ENCODE measurements at places on chromosomes 6 and 20.

DNA sequence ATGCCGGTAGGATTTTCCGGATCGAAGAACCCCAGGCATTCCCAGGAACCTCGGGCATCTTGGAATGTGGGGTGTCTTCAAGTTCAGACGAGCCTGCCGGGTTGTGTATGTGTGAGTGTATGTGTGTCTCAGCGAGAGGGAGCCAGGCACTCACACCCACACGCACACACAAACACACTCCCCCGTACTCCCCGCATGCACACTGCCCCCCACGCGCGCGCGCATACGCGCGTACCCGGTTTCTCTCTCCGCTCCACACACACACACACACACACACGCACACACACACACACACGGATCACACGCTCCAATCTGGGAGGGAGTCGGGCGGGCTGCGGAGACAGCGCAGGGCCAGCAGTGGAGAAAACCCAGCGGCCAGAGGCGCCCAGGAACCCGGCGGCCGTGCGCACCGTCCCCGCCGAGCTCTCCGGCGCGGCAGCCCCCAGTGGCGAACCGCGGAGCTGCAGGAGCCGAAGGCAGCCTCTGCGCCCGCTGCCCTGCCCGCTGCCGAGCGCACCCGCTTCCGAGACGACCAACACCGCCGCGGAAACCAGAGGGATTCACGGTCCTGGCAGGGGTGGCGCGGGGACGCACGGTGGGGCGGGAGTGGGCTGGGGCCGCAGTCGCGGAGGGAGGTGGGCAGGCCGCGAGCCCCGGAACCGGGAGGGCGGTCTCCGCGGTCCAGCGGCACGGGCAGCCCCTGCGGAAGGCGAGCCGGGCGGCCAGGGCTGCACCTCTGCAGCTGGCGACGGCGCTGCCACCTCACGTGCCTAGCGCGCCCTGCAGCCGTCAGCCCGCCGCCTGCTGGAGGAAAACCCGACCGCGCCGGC lies at the start of gene LRFN2:
LRFN2 (minus strand) TSS at position 125 of the 830 bp plus-strand sequence.
- peak; percentile 61 for DNase-seq

DNA sequence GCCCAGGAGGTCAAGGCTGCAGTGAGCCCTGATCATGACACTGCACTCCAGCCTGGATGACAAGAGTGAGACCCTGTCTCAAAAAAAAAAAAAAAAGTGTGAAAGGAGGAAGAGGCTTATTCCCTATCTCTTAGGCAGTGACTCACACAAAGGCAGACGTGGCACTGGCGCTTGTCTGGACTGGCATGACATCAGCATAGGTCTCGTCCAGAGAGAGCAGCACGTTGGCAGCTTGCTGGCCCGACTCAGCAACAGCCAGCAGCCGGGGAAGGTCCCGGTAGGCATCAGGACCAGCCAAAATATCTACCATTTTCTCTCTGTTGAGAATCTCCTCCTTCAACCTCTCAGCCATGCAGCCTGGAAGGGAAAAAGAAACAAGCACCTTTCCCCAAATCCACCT lies 14.1 kb downstream of the CDK5RAP1 start:
- DNase-seq = no peak

- DNase-seq = no peak
These were observed 105.5 kb downstream of the JPH2 start for GRCh38 chr20:44081476-44081875.

DNA sequence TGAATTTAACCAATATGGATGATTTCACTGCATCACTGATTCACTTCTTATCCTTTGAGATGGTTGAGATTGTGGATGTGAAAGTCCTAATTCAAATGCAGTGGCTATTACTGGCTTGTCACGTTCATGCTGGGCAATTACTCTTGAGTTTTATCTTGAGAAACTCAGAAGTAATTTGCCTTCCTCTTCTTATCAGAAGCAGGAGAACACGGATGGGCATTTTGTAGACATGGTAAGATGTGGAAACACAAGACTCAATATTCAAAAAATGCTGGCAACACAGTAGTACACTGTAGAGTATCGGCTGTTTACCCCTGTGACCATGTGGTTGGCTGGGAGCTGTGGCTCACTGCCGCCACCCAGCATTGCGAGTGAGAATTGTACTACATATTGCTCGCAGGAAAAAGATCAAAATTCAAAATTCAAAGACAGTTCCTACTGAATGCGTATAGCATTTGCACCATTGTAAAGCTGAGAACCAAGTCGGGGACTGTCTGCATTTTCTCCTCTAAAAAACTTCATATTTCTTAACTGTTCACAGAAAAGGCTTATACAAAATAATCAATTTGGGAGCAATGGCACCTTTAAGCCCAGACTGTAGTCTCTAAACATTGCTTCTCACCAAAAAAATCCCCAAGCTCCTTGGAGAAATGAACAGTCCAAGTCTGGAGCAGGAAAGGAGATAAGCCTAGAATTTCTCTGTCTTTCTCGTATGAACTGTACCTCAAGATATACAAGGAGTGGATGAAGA lies 61.9 kb upstream of the ELOVL5 start:
- DNase-seq = peak; percentile 11

- DNase-seq = no peak
These were observed 7.8 kb downstream of the PIGT start for GRCh38 chr20:45423700-45424099.

GRCh38 chr6:75612434-75612833 lies 10.8 kb downstream of the SENP6 start:
- DNase-seq = no peak

GRCh38 chr6:46032110-46032998 lies 16.7 kb upstream of the CLIC5 start:
- DNase-seq = no peak
